ENCODE measurements at places on chromosomes 2 and 18.

- DNase-seq, result no peak
Measured at GRCh38 chr2:241390301-241391206, 34.5 kb downstream of the FARP2 start.

GRCh38 chr2:85839461-85839860 is 49.3 kb downstream of the ST3GAL5 start:
- DNase-seq, result no peak

DNA sequence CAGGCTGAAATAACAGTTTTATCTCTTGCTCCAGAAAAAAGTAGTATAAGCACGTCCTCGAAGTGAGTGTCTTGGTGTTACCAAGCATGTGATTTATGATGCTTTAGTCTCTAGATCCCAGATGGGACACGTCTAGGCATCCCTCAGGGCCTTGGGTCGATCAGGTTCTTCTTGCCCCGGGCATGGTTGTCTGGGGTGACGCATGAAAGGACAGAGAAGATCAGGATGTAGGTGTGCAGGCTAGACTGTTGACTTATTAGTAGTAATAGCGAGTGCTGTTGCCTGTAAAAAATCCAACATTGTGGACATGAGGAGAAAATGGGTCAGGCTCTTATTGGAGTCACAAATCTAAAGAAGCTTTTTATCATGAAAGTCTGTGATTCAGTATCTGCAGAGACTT is 94.0 kb upstream of the NFU1 start:
- no peak for DNase-seq

DNA sequence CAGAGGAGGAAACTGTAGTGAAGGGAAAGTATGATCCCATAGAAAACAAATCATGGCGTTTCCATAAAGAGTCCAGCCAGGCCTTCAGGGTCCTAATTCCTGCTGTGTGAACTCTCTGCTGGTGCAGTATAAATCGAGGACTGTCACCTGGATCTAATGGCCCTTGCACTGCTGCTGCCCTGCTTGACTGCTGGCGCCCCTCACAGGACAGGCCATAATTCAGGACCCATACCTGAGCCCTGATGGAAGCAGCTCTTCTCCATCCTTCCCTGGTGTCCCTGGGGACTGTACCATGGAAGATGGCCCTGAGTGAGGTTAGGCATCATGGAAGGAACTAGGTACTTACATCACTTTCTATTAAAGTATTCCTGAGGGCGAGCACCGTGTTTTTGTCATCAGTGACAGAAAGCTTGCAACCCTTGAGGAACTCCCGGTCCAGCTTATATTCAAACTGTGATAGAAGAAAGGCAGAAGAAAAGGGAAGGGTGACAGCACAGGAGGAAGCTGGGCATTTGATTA is 116.9 kb downstream of the RIF1 start:
- no peak for DNase-seq

DNA sequence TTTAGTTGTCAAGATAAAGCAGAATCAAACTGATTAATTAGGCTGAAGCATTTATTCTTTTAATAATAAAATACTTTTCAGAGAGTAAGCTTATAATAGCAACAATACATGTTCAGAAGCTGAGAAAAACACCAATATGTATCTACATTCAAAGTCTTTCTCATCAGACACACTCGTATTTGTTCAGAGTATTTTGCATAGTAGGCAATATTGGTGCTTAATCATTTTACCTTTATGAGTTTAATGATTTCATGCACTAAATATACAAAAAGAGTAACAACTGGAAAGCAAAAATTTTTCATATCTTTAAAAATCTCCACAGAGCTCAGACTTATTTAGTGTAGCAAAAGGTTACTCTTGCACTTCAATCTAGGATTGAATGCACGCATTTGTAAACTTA is 313.9 kb downstream of the ZEB2 start:
- DNase-seq, result no peak

GRCh38 chr2:73984203-73984921 is at the start of gene TET3:
Gene TET3, plus strand, starts transcription at chr2:73984910. Its CDS starts 1,494 bp downstream, at chr2:73986404.
- DNase-seq, result peak; percentile 58

DNA sequence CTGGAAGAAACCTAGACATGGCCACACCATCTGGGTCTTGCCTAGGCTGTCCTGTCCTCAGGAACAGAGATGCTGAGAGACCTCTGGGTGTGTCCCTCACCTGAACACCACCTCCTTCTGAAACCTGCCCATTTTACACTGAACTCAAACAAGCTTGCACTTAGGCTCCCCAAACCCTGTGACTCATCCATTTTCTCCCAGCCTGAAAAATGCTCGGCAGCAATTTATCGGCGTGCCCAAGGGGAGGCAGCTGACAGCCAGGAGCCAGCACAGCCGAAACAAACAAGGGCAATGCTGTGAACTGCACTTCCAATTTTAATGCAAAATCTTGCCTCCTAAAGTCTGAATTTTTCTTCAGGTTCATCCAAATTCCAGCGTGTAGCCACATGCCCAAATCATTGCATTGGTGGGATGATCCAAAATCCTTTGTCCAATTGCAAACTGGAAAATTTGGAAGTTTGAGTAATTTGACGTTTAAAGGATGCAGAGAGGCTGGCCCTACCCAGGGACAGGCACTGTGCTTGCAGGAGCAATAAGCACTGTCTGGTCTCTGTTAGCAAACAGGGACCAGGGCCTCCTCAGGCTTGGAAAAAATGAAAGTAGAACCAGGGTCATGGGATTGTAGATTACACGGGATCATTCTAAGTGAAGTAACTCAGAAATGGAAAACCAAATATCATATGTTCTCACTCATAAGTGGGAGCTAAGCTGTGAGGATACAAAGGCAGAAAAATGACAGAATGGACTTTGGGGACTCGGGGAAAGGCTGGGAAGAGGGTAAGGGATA is 67.7 kb downstream of the GALNT14 start:
- DNase-seq, result peak; percentile 59

DNA sequence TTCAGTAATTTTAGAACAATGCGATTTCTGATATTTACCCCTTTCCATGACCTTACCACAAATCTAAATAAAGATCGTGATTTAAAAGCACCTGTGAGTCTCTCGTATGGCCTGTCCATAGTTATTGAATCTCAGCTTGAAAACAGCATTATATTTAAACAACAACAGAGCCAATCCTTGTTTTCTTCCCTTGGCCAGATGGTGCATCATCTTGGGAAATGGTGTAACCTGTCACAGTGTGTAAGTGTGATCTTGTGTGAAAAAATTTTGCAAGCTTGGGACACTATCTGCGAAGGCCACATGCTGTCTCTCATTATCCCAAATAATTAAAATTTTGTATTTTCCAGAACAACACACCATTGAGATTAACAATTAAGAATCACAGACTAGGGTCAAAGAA is 262.7 kb upstream of the SPHKAP start:
- no peak for DNase-seq

- no peak for DNase-seq
Measured at GRCh38 chr2:98380203-98380535, 33.9 kb downstream of the CNGA3 start.

GRCh38 chr2:137823196-137823595 is 141.1 kb upstream of the HNMT start:
- no peak for DNase-seq

- peak; percentile 31 for DNase-seq
Measured at GRCh38 chr2:85753035-85753524, 711 bp upstream of the ATOH8 start.

DNA sequence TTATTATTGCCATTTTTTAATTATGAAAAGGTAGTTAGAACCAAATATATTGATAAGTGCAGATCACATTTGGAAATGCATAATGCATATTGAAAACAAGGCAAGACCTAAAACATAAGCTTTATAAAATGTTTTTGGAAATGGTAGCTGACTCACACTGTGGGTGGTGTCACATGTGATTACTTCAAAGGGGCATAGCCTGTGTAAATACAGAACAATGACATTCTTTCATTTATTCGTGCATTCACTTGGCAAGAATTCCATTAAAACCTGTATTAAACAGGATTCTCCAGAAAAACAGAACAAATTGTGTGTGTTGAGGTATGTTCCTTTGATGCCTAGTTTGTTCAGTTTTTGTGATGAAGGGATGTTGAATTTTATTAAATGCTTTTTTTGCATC is 427.3 kb upstream of the ST6GAL2 start:
- DNase-seq, result no peak

GRCh38 chr18:37986665-37987064 is 421.1 kb upstream of the CELF4 start:
- peak; percentile 14 for DNase-seq

GRCh38 chr2:233643128-233643527 is 6.9 kb downstream of the UGT1A10 start:
- DNase-seq, result peak; percentile 51
